Fibroblast of skin of abdomen (primary cell): ENCODE measurements at places on chromosomes 7 and 10.

GRCh38 chr10:124130198-124130900, 37.0 kb upstream of the CHST15 start:
- no peak for DNase-seq

- no peak for DNase-seq
Observed at GRCh38 chr7:38311329-38311937, 38.0 kb upstream of the TARP start.

GRCh38 chr7:40498924-40499510, 364.2 kb downstream of the SUGCT start:
- peak; percentile 42 for DNase-seq

- DNase-seq, result peak; percentile 12
Observed at GRCh38 chr7:105578496-105578895, 2.8 kb downstream of the EFCAB10 start.

- peak; percentile 82 for DNase-seq
Observed at GRCh38 chr7:55546814-55547213, 25.5 kb downstream of the VOPP1 start.

GRCh38 chr7:37833107-37833817, 15.1 kb upstream of the NME8 start:
- DNase-seq, result peak; percentile 41
